Upper lobe of left lung (tissue), 6 donors: ENCODE measurements at places on chromosomes 13 and 19. TPM values are rescaled to one million over a fixed set of nuclear protein-coding genes. Genes with fewer than 3 reads are reported as not detected.

DNA sequence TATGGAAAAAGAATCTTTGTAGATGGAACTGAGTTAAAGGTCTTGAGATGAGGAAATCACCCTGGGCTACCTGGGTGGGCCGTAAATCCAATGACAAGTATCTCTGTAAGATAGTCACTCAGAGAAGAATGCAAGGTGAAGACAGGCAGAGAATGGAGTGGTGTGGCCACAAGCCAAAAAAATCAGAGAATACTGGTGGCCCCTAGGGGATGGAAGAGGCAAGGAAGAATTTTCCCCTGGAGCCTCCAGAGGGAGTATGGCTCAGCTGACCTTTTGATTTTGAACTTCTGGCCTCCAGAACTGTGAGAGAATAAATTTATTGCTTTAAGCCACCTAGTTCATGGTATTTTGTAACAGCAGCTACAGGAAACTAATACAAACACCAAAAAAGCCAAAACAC is 32.7 kb upstream of the CSNK1A1L start:
- DNase-seq: no peak
- no peaks in the 10 kb centered on the region for H3K27me3 ChIP-seq
- H3K4me1 ChIP-seq: no peaks in the 10 kb centered on the region
- H3K27ac ChIP-seq: no peak overlapping the region

DNA sequence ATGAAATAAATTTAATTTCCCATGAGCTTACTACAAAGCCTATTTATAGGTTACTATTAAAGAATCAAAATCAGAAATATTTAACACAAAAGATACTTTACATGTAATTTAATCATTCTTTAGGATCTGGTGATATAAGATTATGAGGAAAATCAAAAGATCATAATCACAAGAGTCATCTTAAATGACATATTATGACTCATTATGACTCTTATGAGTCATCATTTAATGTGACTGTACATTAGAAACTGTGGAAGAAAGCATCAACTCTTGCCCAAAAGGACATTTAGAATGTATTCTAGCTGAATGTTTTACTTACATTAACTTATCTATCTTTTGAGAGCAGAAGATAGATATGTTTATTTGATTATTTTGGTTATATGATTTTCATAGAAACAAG is 458.6 kb downstream of the DCT start:
- H3K27me3 ChIP-seq: no peaks in the 10 kb centered on the region
- H3K36me3 ChIP-seq: no peaks in the 10 kb centered on the region
- no peaks in the 10 kb centered on the region for H3K4me1 ChIP-seq
- H3K4me3 ChIP-seq: no peak overlapping the region
- no peak overlapping the region for H3K27ac ChIP-seq
- no peak for DNase-seq

- no peaks in the 10 kb centered on the region for H3K27me3 ChIP-seq
- no peak overlapping the region for H3K27ac ChIP-seq
- no peak overlapping the region for H3K4me3 ChIP-seq
- H3K36me3 ChIP-seq: no peaks in the 10 kb centered on the region
- no peak for DNase-seq
These were observed 34.1 kb upstream of the EDNRB start for GRCh38 chr13:77952737-77953136.

GRCh38 chr13:40494946-40495620 is 171.4 kb downstream of the FOXO1 start:
- H3K4me1 ChIP-seq: no peaks in the 10 kb centered on the region
- no peak for DNase-seq
- no peaks in the 10 kb centered on the region for H3K27me3 ChIP-seq
- no peaks in the 10 kb centered on the region for H3K36me3 ChIP-seq

Gene CA11
- total RNA-seq: 3.2 TPM
